ENCODE measurements at places on chromosomes 13 and 19.

DNA sequence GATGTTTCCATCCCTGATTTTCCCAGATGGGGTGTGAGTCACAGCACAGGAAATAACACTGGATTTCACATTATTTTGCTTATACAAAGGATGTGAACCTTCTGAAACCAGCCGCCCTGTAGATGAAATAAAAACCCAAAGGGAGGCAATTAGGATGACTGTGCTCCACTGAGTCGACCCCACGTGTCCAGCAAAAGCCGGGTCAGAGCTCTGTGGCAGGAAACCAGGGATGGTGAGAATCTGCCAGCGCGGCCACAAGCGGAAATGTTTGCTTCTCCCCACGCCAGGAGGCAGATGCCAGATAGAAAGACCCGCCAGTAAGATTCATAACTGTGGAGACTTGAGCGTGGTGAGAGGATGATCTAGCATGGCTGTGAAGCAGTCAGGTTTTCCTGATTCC lies 764.4 kb downstream of the LIG4 start:
- DNase-seq: no peak

- no peak for DNase-seq
Observed at GRCh38 chr13:27110056-27110746, 61.4 kb downstream of the USP12 start.

DNA sequence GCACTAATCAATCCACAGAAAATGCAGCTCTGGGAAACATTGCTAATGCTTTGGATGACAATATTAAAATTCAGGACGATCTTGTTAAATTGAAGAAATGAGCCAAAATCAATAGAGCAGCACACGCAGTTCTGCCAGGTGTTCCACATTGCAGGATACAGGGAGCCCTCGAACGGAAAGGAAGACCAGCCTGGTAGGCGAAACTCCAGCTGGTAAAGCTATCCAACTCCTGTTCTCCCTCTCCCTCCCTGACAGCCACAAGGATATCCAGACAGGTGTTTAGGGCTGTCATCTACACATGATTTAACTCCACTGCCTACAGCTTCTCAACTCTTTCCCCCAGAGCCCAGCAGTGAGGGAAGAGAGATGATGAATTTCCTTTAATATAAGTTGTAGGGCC lies 67.7 kb downstream of the EPSTI1 start:
- DNase-seq: no peak

DNA sequence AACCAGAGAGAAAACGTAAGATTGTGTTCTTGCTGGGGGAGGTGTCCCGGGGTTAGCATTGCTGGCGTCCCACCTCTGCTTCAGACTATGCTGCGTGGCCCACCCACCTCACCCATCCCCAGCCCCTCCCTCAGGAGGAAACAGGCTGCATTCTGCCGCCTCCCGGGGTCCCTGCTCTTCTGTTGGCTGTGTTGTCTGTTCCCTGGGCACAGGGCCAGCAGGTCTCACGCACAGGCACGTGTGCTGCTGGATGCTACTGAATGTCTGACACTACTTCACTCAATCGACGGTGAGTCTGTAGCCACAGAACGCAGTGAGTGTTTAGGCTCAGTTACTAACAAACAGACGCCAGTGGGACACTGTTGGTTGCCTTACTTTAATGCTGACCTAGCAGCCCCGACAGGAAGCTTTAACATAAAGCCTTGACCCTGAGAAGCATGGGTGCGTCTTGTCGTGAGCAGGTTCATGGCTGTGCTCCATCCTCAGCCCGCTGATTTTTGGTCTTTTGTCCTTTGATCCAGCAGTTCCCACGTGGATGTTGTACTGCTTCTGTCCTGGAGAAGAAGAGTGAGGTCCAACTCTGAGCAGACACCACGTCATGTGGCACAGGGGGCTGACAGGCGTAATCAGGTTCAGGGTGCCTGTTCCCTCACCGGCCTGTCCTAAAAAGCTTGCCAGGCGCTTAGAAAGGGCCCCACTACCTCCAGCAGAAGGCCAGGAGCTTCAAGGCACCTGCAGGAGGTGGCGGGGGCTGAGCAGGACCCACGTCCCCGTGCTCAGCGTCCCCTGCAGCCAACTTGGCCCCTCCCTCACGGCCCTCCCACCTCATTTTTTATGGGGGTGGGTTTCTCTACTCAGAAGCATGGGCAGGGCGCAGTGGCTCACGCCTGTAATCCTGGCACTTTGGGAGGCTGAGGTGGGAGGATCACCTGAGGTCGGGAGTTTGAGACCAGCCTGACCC lies 26.0 kb downstream of the NAXD start:
- DNase-seq: no peak

DNA sequence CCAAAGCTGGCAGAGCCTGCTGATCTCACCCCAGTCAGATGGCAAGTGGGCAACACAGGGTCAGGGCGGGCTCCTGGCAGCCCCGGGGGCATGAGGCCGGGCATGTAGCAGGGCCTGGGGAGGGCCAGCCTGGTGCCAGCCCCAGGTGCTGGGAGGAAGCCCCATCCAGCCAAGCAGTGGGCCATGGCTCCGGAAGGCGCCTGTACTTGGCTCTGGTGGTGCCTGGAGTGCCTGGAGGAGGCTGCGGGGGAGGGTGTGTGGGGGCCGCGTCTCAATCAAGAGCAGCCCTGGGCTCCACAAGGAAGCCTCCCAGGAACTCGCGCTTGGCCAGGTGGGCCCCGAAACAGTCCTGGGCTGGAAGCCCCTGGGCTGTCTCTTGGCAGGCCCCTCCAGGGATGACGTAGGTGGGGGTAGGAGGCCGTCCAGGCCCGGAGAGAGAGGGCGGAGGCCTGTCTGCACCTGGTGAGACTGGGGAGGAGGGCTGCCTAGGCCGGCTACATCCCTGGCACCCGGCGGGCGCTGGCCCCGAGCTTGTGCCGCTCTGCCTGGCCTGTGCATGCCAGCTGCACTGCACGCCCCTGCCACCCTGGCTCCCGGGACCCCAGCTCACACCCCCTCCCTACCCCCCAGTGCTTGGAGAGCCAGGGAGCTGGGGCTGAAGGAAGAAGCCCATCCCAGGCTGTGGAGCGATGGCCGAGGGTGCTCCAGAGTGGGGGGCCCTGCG lies 45.9 kb downstream of the COMP start:
- no peak for DNase-seq

DNA sequence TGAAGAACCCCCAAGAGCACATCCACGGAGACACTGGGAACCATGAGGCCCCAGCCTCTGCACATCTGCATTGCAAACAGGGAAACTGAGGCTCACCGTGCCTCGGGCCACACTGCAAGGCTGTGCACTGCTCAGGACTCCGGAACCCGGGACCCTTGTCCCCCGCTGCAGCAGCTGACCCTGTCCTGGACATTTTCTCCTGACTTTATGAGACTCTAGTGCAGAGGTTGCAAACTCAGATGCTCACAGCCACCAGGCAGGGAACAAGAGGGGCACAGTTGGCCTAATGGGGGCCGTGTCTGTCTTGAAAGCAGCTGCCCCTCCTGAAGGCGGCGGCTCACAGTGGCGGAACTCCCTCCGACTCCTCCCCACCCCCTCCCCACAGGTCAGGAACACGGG lies 16.5 kb upstream of the IGLON5 start:
- no peak for DNase-seq

DNA sequence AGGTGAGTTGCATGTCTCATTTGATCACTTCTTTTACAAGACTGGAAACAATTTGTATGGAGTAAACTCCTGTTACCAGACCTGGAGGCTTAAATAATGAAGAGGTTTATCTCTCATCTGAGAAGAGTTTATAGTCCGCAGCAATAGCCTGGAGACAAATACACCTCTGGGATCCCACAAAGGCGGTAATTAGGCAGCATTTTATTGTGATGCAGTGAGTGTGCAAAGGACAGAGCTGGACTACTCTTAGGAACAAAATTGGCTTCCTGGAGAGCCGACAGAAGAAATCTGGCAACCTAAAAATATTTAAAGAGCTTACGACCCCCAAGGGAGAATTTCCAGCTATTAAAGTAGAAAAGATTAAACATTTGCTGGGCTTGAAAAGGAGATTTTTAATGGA lies 11.8 kb upstream of the KATNAL1 start:
- DNase-seq: no peak

- DNase-seq: no peak
Observed at GRCh38 chr19:20103091-20103740, 25.4 kb downstream of the ZNF90 start.

DNA sequence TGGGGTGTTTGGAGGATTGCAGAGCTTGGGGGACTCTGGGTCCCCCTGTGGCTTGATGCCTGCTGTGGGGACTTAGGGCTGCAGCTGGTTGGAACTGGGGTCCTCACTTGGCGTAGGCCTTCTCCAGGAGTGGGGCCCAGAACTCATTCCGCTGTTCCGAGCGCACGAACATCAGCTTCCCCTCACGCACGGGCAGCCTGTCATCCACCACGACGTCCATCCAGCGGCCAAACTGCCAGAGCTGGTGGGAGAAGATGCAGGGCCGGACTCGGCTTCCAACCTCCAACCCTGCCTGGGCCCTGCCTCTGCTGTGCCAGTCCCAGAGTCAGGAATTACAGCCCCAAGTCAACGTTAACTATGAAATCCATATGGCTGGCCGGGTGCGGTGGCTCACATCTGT lies 2.6 kb downstream of the CAPN12 start:
- DNase-seq: no peak

DNA sequence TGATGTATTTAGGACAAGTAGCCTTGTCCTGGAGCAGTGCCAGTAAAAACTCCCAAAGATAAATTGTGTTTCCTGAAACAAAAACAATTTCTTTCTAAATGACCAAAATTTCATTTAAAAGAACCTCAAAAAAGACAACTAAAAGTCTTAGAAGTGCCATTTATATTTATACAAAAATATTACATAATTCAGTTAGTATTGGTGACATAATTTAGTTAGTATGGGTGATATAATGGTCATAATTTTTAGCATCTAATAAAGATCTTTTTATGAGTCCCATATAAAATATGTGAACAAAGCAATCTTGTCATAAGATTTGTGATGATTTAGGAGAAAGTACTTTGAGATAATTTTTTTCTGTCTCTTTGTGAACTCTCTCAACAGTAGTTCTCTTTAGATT lies 76.0 kb downstream of the ELF1 start:
- DNase-seq: no peak

GRCh38 chr13:109212650-109213049 lies 573.7 kb downstream of the IRS2 start:
- no peak for DNase-seq

GRCh38 chr13:96203471-96203870 lies 113.6 kb downstream of the HS6ST3 start:
- no peak for DNase-seq

DNA sequence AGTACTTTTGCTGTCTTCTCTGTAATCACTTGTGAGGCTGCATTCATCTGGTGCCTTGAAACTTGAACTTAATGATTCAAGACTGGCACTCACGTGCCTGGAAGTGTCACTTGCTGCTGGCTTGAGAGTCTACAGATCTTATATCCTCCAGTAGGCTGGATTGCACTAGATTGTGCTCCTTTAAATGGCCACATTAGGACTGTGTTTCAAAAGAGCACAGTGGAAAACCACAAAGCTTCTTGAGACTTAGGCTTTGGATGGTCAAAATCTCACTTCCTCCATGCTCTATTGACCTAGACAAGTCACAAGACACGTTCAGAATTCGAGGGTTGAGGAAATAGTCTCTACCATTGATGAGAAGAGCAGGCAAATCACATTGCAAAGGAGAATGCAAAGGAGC lies 1278.8 kb upstream of the MIR17HG start:
- peak; percentile 62 for DNase-seq

DNA sequence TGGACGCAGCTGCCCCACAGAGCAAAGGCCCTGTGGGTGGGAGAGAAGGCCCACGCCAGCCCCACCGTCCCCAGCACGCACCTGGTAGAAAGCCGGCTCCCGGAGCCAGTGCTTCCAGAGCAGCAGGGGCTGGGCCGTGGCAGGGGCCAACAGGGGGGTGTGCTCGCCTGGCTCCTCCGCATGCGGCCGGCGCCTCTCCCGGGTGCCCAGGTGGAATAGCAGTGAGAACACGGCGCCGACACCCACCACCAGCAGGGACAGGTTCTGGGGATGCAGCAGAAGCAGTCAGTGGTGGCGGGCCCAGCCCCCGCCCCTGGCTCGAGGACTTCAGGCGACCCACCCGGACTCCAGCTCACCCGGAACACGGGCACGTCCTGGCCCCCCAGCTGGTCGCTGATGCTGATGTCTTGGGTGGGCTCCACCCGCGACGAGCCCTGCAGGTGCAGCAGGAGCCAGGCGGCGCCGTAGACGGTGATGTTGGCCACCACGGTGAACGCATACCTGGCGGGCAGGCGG lies 8.9 kb downstream of the TEKTIP1 start:
- DNase-seq: no peak

- no peak for DNase-seq
Observed at GRCh38 chr19:13281567-13282291, 131.5 kb downstream of the IER2 start.

GRCh38 chr13:69857183-69857821 lies 250.3 kb upstream of the ATXN8OS start:
- peak; percentile 85 for DNase-seq

DNA sequence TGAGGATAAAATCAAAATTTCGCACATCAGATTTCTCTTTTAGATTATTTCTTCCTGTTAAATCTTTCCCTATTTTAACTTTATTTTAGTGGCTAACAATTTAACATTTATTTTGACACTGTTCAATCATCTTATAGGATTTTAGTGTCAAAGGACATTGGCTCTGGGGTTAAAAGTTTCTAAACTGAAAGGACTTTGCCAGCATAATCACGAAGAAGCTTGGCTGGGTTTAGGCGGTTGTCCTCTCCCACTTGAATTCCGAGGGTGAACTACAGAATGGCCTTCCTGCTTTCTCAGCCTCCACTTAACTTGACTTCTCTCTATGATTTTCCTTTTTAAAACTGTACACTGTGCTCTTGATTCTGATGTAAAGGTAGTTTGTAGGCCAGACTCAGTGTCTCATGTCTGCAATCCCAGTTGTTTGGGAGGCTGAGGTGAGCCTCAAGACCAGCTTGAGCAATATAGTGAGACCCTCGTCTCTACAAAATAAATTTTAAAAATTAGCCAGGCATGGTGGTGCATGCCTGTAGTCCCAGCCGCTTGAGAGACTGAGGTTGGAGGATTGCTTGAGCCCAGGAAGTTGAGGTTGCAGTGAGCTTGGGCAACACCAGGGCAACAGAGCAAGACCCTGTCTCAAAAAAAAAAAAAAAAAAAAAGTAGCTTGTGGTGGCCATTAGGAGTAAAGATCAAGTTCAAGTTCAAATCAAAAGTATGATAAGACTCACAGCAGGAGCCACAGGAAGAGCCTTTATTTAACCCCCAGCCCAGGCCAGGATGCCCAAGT lies 54.8 kb upstream of the KATNAL1 start:
- no peak for DNase-seq

DNA sequence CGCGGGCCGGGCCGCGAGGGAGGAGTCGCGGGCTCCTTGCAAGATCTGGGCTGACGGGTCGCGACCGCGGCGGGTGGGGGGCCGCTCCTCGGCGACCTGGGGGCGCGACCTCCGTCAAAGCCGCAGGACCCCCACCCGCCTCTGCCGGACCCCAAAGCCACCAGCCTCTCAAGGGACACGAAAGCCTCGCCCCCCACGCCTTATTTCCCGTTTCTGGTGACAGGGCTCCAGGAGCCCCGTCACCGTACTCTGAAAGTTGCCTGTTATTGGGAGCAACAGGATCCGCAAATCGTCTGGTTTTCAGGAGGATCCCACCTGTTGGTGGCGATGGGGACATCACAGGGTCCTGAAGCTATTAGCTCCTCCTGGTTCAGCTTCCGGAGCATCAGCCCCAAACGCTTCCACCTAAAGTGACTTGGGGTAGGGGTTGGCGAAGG lies 530 bp downstream of the MAU2 start:
- DNase-seq: peak; percentile 41

All from OCI-M1 (cell line).